ENCODE measurements at places on chromosomes 7 and 10.
A peak's percentile ranks its signal among the peaks of the same experiment; 100 is the strongest.

DNA sequence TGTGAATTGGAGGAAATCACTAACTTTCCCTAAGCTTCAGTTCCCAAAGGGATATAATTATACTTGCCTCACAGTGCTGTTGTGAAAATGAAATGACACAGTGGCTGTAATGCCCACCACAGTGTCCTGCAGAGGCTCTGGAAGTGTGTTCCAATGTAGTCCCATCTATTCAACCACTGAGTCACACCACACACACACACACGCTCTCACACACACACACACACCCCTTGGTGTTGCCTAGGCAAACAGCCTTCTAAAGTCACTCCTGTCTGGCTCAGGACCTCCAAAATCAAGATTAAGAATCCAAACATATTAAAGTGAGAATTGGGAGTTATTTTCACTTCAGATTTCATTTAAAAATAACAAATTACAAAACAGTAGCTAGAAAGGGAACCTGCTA is 73.3 kb downstream of the NRCAM start:
- no peak for DNase-seq

DNA sequence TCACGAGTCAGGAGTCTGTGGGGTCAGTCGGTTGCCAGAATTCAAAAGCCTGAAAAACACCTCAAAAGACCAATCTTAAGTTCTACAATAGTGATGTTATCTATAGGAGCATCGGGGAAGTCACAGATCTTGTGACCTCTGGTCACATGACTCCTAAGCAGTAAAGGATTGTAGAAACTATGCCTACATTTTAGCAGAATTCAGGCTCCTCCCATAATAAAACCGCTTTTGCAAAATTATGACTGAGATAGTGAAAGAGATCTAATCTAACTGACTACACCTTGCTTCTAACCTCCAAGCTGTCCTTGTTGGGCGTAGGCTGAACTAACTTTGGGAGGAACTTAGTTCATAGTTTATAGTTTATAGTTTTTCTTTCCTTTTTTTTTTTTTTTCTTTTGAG is 16.6 kb downstream of the SSMEM1 start:
- DNase-seq: no peak

GRCh38 chr10:49264177-49264677 is 34.7 kb upstream of the C10orf71 start:
- no peak for DNase-seq

DNA sequence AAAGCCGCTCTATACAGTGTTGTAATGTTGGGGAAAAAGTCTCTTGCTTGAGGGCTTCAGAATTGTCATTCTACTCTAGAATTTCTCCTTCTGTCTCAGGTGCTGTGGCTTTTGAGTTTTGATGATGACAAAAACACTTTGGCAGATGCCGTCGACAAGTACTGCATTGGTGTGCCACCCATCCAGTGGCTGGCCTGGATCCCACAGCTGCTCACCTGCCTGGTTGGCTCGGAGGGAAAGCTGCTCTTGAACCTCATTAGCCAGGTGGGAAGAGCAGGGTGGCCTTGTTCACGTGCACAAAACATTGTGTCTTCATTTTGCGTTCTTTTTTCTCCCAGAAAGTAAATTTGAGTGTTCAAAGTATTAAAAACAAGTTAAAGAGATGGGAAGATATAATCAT is 112.0 kb downstream of the TRRAP start:
- no peak for DNase-seq

DNA sequence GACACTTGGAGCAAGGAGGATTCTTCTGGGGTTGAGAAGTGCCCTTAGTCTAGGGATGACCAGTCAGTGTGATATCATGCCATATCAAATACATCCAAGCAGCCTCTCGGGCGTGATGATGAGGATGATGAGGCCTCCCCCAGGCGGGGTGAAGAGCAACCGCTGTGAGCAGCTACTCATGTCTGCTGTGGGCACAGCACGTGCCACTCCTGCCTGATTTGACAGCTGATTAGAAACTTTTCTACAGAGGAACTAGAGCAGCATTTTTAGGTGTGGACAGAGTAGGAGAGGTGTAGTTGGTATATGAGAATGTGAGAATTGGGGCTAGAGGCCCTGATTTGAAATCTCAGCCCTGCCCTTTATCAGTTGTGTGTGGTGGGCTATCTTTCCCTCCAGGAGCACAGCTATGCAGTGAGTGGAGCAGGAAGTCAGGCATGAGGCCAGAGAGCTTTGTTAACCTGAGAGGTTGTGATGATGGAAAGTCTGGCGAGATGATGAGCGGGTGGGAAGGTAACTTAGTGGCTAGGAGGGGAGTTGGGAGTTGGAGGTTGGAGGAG is 49.6 kb upstream of the COBL start:
- DNase-seq: no peak

- no peak for DNase-seq
Measured at GRCh38 chr7:12909483-12909882, 222.1 kb downstream of the ARL4A start.

- no peak for DNase-seq
Measured at GRCh38 chr10:58885686-58886345, 290.6 kb upstream of the PHYHIPL start.

DNA sequence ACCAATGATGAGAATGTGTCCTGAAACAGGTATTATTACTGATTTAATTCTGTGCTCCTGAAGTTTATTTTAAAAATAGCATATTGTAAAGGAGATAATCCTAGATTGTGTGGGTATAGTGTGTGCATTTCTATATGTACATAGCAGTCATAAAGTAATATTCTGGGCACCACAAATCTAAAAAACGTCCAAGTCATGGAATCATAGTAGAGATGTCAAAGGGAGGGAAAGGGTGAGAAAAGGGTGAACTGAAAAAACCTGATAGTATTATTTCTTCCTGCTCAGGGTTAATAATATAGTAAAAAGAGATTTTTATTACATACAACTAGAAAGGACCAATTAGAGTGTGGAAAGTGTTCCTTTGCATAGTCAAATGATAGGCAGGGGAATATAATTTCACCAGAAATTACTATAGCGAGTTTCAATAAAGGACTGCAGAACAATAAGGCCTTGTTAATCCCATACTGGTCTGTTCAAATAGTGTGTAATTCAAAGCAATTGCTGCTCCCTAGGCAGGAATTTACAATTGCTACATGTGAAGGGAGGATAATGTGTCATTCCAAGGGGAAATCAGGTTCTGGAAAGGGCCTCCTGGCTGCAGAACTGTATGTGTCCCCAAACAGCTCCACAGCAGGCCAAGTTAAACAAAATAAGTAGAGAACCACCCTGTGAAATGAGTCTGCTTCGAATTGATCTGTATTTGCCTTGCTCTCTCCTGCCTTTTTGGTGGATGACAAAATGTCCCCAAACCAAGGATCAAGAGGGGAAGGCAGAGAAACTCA is 42.5 kb upstream of the KMT2E start:
- no peak for DNase-seq

DNA sequence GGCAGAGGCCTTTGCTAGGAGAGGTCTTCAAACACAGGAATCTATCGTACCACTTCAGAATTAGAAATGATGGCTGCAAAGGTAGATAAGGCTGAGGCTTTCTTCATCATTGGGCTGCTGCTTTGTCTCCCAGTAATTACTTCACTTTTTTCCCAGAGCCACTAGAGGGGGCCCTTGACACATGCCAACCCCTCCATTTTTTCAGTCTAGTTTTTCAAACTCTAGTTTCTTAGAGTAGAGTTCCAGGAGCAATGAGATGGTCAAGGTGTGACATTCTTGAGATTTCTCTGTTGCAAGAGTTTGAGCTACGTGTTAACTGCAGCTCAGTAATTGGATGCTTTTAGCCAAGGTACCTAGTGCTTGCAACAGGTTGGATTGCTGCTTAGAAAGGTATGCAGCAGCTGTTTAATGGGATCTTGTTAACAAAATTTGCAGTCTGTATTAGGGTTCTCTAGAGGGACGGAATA is 33.8 kb upstream of the RBM20 start:
- DNase-seq: peak; percentile 59

DNA sequence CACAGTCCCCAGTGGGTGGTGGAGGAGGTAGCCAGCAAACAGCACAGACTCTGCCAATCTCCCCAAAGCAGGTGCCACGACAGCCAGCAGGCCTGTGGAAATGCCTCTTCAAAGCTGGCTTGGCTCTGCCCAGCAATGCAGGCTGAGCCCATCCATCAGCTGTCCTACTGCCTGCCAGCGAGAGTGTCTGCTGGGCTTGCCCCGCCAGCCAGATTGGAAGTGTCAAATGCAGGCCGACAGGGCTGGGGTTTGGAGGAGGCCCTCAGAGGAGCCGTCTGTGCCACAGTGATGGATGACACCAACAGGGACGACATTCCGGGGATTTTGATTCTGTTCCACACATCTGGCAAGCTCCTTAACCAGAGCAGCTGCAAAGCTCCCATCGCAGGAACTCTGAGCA is 16.7 kb downstream of the HABP2 start:
- no peak for DNase-seq

DNA sequence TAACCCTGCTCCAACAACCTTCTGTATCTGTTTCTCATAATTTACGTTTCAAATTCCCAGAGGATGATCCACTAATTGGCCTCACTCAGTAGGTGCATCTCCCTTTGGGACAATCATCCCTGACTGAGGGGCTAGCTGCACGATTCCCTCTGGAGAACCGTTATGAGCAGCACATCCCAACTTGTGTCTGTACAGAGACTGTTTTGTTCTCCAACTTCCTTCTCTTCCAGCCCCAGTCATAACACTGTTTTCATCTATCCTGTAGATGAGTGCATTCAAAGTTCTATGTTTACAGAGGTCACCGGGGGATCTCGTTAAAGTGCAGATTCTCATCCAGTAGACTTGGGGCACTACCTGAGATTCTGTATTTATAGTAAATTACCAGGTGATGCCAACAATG is 187.2 kb downstream of the REEP3 start:
- no peak for DNase-seq

DNA sequence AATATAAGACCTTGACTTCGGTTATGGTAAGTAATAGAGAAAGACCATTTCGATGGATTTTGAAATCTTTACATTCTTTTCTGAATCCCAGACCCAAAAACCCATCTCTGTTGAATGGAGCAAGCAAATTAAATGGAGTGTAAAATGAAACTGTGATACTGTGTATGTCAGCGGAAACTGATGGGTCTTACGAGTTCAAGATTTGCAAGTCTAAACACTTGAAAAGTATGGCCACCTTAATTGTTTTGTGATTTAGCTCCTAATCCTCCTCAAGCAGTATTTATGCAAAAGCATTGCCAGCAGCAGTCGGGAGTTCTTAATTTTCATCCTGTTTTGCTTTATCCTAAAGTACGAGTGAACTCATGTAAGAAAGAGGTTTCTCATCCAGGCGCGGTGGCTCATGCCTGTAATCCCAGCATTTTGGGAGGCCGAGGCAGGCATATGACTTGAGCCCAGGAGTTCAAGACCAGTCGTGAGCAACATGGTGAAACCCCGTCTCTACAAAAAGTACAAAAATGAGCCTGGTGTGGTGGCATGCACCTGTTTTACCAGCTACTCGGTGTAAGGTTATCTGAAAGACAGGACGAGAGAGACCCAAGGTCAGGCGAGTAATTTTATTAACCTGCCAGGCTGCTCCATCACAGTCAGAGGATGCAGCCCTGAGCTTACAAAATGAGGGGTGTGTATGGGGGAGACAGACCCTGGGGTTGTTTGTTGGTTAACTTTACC is 5.8 kb upstream of the DHTKD1 start:
- DNase-seq: no peak

DNA sequence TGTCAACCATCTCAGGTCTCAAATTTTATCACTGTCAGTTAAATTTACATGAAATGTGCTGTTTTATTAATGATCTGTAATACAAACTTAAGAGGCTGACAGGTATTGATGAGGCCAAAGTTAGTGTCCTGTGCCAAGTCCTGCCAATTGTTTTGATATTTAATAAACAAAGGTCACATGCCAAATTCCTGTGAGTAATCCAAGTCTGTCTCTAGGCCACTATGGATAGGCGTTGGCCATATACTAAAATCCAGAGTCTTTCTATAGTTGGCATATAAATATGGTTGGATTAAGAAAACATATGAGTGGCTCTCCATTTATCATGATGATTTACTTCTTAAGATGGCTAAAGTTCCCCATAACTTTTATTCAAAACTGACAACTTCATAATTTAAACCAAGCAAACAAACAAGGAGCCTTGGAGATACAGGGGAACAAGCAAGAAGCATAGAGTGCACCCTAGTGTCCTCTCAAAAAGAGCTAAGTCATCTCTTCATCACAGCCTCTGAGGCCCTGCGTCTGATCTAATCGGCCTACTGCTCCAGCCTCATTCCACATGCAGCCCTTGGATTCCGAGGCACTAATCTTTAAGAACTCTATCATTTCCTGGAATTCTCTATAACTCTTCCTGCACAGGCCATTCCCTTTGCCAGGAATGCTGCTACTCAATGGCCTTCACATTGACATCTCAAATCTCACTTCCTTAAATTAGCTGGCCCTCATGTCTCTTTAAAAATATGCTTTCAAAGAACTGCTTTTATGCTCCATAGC is 32.7 kb upstream of the NRCAM start:
- peak; percentile 10 for DNase-seq

DNA sequence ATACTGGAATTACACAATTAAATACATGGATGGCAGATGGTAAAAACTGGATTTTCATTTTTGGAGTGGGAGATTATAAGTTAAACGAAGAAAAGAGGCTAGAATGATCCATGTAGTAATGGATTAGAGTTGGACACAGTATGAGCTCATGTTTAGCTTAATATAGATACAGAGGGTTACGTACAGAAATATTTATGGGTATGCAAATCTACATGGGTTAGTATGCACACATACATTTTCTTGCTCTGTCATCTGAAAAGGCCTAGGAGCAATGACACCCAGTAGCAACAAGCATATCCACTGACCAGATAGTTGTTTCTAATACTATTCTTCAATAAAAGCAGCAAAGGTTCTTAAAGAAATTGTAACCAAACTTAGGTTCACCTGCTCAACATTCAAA is 366.4 kb downstream of the SEMA3D start:
- DNase-seq: no peak

- no peak for DNase-seq
Measured at GRCh38 chr7:166338-167060, 25.9 kb upstream of the FAM20C start.

DNA sequence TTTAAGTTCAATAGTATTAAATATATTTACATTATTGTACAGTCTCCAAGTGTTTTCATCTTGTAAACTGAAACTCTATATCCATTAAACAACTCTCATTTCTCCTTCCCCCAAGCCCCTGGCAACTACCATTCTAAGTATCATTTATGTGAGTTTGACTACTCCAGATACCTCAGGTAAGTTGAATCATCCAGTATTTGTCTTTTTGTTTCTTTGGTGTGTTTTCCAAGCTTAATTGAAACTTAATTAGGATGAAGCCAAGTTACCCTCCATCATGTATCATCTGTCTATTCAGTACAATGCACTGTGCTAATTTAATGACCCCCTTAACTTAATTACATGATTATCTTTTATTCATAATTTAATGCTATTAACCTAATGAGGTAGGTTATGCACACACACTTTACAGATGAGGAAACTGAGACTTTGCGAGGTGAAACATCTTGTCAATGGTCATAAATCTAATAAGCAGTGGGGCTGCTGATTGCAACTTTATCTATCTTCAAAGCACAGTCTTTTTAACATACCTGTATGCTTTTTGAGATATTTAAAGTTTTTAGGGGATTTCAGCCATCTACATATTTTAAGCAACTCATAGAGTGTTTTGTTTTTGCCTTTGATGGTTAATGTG is 663 bp downstream of the MACC1 start:
- no peak for DNase-seq

- DNase-seq: no peak
Measured at GRCh38 chr7:96526496-96526895, 183.2 kb downstream of the SEM1 start.

- DNase-seq: no peak
Measured at GRCh38 chr7:73647725-73648592, 19.7 kb upstream of the VPS37D start.
